ENCODE measurements at places on chromosomes 7 and 10. TPM values are rescaled to one million over a fixed set of nuclear protein-coding genes. Genes with fewer than 3 reads are reported as not detected.

C7orf57 gene
- total RNA-seq: 0.90 TPM

CASP7 gene
- total RNA-seq: 4.7 TPM

TMEM130 gene
- total RNA-seq: 1.9 TPM

GCC1 gene
- 13.2 TPM for total RNA-seq

ANKRD1 gene
- total RNA-seq: not detected

SPDYE6 gene
- total RNA-seq: not detected

CADPS2 gene
- total RNA-seq: 11.5 TPM

MYO3A gene
- 3.7 TPM for total RNA-seq

ANXA8L1 gene
- not detected for total RNA-seq

EPHB4 gene
- 104 TPM for total RNA-seq

MSMB gene
- total RNA-seq: not detected

SPDYE2B gene
- not detected for total RNA-seq

C10orf143 gene
- total RNA-seq: 1.9 TPM

ADAMTS14 gene
- 2.1 TPM for total RNA-seq

NEUROD6 gene
- total RNA-seq: not detected

FIGNL1 gene
- total RNA-seq: 6.4 TPM

CLDN12 gene
- total RNA-seq: 39.4 TPM

Measured in WTC11 (cell line).